ENCODE measurements at places on chromosomes 1 and 21. TPM values are rescaled to one million over a fixed set of nuclear protein-coding genes. Genes with fewer than 3 reads are reported as not detected.

Gene C8B
- not detected for total RNA-seq

DNA sequence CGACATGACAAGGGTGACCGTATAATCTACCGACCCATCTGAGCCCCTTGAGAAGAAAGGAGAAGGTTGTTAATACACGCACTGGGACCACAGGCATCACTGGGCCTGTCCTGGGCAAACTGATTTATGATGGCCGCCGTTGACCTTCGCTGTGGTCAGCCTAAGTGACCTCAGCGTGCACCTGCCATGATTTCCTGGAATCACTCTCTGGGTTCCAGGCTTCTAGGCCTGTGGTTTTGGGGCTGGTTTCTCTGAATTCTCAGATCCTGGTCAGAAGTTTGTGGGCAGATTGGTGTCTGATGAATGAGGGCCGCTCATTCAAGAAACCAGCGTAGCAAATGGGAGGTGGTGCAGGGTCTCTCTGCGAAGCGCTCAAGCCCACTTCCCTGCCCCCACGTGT, 64.0 kb downstream of the SIK1 start:
- H3K4me3 ChIP-seq: peak overlapping the region; percentile 79
- peak; percentile 44 for DNase-seq
- H3K36me3 ChIP-seq: no peaks in the 10 kb centered on the region
- peaks cover 27% of the 10 kb centered on the region for H3K4me1 ChIP-seq
- H3K27ac ChIP-seq: peak overlapping the region; percentile 70
- peaks cover 6% of the 10 kb centered on the region for H3K27me3 ChIP-seq

GRCh38 chr1:234975941-234976860, 152.4 kb downstream of the TOMM20 start:
- H3K36me3 ChIP-seq: peaks cover 8% of the 10 kb centered on the region
- H3K4me3 ChIP-seq: peak overlapping the region; percentile 14
- peaks cover 99% of the 10 kb centered on the region for H3K4me1 ChIP-seq
- no peak overlapping the region for H3K27ac ChIP-seq

DNA sequence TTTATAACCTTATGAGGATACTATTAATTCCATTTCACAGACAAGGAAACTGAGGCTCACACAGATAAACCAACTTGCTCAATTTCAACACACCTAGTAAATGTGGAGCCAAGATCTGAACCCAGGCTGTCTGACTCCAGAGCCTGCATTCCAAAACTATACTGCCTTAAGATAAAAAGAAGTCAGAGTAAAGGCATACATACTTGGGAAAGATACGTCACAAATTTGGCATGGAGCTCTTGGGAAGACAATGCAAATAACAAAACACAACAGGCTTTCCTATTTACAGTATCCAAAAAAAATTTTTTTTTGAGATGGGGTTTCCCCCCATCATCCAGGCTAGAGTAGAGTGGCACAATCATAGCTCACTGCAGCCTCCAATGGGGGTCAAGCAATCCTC, 5.9 kb downstream of the AKT3 start:
- peaks cover 5% of the 10 kb centered on the region for H3K27me3 ChIP-seq
- no peak overlapping the region for H3K4me3 ChIP-seq
- no peak overlapping the region for H3K27ac ChIP-seq
- H3K36me3 ChIP-seq: peaks cover 3% of the 10 kb centered on the region
- peaks cover 44% of the 10 kb centered on the region for H3K4me1 ChIP-seq

GRCh38 chr1:21872445-21873079, 60.5 kb downstream of the LDLRAD2 start:
- H3K27me3 ChIP-seq: no peaks in the 10 kb centered on the region
- DNase-seq: no peak
- H3K27ac ChIP-seq: no peak overlapping the region
- no peak overlapping the region for H3K4me3 ChIP-seq

DNA sequence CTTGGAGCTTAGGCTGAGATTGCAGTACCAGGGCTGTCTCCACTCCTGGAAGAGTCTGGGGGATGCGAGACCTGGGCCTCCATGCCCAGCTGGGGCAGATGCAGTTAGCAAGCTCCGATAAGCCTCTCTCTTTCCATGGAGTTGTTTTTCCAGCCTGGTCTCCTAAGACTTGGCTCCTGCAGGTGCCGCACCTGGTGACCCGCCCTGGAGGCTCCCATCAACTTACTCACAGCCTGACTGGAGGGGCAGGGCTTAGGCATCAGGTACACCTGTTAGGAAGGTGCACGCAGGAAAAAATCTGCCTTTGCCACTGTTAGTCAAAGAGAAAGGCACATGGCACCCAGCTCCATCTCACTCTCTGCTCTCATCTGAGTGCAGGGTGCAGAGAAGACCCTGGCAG, 198.1 kb upstream of the TMEM51 start:
- no peak for DNase-seq
- H3K27me3 ChIP-seq: no peaks in the 10 kb centered on the region

DNA sequence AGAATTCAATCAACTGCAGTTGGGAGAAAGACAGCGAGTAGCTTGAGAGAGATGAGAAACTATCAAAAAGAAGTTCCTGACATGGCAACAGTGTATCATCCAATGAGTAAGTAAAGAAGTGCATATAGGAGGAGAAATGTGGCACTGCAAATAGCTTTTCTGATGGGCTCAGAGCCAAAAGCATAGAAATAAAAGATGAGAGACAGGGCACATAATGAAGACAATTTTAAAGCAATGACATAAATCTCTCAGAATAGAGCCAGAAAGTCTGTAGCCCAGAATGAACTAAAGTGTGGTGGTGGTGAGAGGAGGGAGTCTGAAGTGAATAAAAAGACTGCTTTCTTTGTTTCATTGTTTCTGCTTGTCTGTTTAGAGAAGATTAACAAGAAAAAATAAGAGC, 34.3 kb downstream of the TNFSF18 start:
- no peak overlapping the region for H3K27ac ChIP-seq
- H3K27me3 ChIP-seq: peaks cover 3% of the 10 kb centered on the region
- no peaks in the 10 kb centered on the region for H3K4me1 ChIP-seq
- no peaks in the 10 kb centered on the region for H3K36me3 ChIP-seq
- no peak for DNase-seq

Data from activated T-cell treated with anti-CD3 and anti-CD28 coated beads, Interleukin-2, amount 50 U/mL, for 72 hours (primary cell).